Lower leg skin (tissue), 4 donors: ENCODE measurements at places on chromosomes 4 and X. TPM values are rescaled to one million over a fixed set of nuclear protein-coding genes. Genes with fewer than 3 reads are reported as not detected.

The SLC6A14 gene
- 11.0 TPM for total RNA-seq

The RTL5 gene
- total RNA-seq, result 1.9 TPM

The ZAR1 gene
- total RNA-seq, result not detected

The ASB5 gene
- not detected for total RNA-seq

The MAGEE2 gene
- not detected for total RNA-seq

The C4orf36 gene
- total RNA-seq, result 4.7 TPM

The IL2 gene
- not detected for total RNA-seq

The CDKL2 gene
- 1.4 TPM for total RNA-seq

The ADGRG4 gene
- not detected for total RNA-seq

The TDO2 gene
- not detected for total RNA-seq

The CNGA1 gene
- total RNA-seq, result 12.8 TPM

DNA sequence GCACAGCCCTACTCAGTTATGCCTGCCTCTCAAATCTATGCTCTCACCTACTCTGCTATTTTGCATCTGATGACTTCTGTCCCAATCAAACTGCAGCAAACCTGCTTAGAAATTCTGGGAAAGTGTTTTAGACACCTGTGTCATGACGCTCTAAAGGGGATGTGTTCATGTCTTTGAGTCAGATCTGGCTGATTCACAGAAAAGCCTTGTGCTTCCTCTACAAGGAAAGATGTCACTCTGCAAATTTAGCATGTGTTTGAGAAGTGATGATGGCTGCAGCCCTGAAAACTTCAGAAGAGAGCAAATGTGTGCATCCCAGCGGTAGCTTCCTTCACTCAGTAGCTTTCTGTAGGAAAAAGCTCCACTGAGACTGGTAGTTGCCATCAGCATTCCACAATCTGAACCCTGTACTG, 235.4 kb downstream of the MGST2 start:
- DNase-seq, result no peak

DNA sequence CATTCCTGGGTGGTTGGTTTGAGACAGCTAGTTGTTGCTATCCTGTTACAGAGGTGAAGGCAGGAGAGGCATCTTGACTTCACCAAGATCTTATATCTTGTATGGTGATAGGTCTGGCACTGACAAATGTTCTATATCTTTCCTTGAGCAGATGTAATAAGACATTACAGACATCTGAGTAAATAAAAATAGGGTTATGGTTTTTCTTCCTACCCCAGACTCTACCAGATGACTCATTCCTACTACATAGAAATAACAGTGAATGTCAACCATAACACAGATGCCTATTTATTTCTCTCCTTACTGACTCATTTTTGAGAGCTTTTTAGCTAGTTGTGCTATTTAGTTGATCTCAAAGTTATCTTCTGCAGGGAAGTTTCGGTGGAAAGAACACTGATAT, 21.9 kb downstream of the HNRNPH2 start:
- DNase-seq, result no peak

- DNase-seq, result no peak
Observed at GRCh38 chr4:14247767-14248166, 620.2 kb upstream of the BOD1L1 start.

DNA sequence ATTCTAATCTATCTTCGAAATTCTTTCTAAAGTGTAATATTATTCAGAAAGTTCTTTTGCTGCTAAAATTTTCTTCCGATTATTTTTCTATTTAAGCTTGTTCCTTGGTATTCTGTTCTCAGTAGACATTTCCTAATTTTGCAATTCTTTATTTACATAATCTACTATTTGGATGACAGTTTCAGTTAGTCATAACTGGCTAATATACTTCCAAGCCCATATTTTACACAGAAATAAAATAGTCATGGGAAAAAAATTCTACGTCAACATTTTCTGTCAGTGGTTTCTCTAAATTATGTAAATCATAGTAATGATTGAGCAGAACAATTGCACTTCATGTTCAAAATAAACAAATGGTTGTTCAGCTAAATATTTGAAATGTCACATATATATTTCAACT, 178.0 kb upstream of the ANKRD50 start:
- no peak for DNase-seq

GRCh38 chrX:2188330-2188792, 312.4 kb downstream of the DHRSX start:
- DNase-seq, result no peak

DNA sequence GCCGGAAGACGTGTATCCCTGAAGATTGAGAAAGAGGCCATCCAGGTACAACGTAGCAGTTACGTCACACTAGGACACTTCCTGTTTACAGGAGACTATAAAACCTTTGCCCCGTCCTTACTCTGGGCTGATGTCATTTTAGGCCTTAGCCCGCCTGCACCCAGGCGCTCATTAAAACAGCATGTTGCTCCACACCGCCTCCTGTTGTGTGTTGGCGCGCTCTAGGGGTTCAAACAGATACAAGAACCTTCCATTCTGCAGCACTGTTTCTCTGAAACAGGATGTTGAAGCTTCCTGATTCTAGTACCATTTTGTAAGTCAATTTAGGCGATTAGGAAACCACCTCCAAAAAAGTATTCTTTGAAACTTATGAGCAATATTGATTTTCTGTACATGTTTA, 722.1 kb downstream of the PCDH7 start:
- DNase-seq, result no peak

DNA sequence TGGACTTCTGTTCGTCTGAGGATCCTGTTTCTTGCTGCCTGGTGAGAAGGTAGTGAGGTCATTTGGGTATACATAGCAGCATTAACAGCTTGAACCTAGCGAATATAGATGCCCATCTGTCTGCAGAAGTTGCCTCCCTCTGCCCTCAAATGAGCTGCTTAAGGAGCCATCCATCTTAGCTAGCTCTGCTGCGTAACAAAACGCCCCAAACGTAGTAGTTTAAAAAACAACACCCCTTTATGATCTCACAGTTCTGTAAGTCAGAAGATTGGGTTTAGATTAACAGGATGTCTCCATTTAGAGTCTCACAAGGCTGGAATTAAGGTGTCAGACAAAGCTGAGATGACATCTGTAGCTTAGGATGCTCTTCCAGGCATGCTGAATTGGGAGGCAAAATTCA, 185.3 kb downstream of the DHRSX start:
- no peak for DNase-seq

DNA sequence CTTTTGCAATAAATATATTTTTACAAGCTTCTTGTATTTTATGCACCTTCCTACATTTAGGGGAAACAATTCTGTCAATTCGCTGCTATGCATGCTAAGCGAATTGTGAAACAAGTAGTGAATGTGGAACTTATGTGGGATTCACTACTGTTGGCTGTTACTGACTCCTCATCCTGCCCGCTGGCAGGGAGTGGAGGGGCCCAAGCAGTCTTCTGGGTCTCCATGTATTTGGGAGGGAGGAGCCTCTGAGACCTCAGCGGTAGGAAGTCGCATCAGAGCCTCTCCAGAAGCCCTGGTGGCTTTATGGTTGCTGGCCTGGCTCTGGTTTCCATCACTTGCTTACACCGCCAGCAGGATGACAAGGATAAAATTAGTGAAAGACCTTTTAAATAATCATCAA, 3.7 kb upstream of the SETD7 start:
- no peak for DNase-seq

DNA sequence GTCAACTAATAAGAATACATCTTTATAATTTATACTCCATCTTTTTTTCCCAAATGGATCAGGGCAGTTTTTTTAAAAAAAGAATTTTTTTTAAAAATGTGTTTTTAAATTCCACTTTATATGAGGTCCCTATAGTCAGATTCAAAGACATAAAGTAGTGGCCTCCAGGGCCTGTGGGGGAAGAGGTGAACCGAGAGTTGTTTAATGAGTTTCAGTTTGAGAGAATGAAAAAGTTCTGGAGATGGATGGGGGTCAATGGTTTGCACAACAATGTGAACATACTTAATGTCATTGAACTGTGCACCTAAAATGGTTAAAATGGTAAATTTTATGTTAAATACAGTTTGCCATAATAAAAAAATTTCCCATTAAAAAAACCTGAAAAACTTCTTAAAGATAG, 53.8 kb downstream of the ZNF827 start:
- DNase-seq, result no peak

GRCh38 chr4:89737888-89738287, 99.1 kb downstream of the SNCA start:
- no peak for DNase-seq

GRCh38 chr4:38086849-38087226, 126.6 kb downstream of the PTTG2 start:
- no peak for DNase-seq

GRCh38 chr4:85942107-85942506, 417.7 kb downstream of the MAPK10 start:
- DNase-seq, result no peak

GRCh38 chr4:96827086-96827485, 987.2 kb downstream of the PDHA2 start:
- DNase-seq, result no peak

DNA sequence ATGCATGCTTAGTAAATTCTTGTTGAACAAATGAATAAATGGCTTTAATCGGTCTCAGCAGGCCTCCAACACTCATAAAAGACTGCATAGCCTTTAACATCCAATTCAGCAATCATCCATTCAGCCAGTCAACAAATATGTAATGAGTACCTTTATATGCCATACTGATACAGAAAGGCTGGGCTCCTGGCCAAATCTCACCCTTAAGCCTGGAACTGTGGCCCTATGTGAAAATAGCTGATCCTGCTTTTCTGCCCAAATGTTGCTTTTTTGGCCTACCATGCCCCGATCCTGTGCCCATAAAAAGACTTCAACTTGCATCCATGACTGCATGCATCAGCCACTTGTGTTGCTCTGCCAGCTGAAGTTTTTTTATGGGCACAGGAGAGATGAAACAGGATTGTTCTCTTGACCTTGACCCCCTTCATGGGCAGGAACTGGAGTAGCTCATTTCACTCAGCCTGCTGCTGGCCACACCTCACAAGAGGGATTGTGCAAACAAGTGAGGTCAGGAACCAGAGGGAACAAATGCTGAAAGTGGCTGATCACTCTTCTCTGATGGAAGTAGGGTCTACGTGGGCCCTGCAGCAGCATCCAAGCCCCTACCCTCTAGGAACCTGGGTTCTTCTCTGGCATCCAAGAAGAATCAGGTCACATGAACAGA, 75.6 kb downstream of the NPY1R start:
- DNase-seq, result no peak

GRCh38 chr4:155140889-155141288, 67.5 kb upstream of the NPY2R start:
- DNase-seq, result no peak

DNA sequence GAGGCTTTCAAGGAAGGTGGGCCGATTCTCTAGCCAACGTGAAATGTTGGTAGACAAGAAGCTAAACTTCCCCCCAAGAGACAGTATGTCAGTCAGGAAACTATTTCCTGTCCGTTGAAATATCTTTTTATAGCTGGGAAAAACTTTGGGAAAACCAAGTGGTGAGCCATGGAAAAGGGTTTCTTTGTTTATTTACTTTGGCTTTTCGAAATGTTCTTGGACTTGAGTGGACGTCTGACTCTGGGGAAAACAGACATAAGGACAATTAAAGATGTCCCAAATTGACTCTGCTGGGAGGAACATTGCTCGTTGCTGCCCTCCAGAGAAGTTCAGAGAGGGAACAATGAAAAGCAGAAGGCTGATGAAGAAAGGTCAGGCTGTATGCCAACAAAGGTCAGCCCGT, 295.4 kb downstream of the RAPGEF2 start:
- DNase-seq, result no peak

- no peak for DNase-seq
Observed at GRCh38 chrX:103626855-103627254, 1.9 kb upstream of the TCEAL1 start.

DNA sequence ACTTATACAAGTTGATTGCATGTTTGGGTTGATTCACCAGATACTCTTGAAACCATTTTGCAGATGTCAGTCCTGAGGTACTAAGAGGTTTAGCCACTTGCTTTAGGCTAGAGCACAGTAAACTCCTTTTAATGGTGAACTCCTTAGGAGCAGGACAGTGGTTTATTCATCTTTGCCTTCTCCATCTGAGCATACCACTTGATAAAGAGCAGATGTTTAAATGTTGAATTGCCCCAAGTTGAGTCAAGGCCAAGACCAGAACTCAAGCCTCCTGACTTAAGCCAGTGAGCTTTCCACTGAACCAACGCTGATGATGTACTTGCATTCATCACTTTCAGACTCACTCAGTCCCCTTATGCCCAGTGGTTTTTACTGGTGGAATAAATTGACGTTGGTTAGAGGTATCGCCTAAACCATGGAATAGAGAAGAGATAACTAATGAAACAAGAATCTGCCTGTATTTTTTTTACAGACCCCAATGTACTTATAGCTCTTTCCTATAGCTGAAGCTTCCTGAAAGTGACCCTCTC, 7.5 kb downstream of the DAPP1 start:
- no peak for DNase-seq

DNA sequence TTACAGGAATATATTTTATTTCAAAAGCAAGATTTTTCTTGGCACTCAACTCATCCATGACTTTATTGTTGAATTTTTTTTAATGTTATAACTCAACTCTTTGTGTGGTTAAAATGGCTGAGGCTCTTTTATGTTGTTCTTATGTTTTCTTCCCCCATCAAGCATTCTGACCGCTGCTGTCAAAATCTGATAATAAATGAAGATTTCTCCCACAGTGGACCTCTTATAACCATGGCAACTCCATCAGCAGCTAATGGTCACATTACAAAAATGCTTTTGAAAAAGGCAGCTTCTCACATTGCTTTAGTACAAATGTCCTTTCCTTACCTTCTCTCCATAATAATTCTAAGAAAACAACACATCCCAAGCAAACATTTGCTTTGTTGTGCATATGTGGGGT, 96.0 kb upstream of the ATOH1 start:
- no peak for DNase-seq

DNA sequence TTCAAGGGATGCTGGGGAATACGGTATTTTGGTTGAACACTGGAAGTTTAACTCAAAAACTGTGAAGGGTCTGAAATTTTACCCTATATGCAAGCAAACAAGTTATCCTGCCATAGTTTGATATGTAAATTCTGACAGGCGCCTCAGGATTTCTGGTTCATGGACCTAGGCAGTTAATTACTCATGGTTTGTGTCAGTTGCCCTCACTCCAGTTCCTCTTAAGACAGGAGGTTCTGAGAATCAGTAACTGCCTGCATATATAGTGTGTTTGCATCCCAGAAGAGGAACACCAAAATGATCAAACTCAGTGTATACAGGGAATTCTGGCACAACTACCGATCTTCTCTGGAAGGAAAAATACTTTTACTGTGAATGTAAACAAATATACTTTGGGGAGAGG, 360.4 kb upstream of the NWD2 start:
- no peak for DNase-seq

DNA sequence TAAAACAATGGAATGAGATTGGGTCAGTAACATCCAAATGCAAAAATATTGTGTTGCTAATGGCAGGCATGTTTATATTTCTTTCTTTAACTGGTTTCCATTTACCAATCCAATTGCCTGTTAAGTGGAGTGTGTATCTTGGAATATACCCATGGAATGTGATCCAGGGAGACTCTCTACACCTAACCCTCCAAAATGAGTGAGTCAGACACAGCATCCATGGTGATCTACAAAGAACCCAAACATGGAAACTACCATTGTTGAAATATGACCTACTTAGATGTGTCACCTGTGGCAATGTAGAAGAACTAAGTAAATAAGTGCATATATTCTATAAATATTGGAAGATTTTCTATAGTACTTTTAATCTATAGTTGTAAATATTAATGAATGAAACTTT, 110.3 kb downstream of the AREG start:
- no peak for DNase-seq

GRCh38 chr4:57081651-57082621, 28.2 kb downstream of the IGFBP7 start:
- DNase-seq, result no peak

- no peak for DNase-seq
Observed at GRCh38 chr4:107972605-107973004, 17.1 kb upstream of the HADH start.

GRCh38 chr4:135204311-135204710, 1002.7 kb upstream of the PABPC4L start:
- DNase-seq, result no peak
